ENCODE measurements at places on chromosomes 16 and 17.
A peak's percentile ranks its signal among the peaks of the same experiment; 100 is the strongest.

GRCh38 chr16:51556694-51557340, 405.7 kb upstream of the SALL1 start:
- peak; percentile 47 for DNase-seq

- peak; percentile 46 for DNase-seq
Observed at GRCh38 chr17:1709971-1710806, at the start of gene TLCD2. TLCD2 (minus strand) TSS chr17:1710377; CDS start chr17:1710242, 135 bp downstream.

DNA sequence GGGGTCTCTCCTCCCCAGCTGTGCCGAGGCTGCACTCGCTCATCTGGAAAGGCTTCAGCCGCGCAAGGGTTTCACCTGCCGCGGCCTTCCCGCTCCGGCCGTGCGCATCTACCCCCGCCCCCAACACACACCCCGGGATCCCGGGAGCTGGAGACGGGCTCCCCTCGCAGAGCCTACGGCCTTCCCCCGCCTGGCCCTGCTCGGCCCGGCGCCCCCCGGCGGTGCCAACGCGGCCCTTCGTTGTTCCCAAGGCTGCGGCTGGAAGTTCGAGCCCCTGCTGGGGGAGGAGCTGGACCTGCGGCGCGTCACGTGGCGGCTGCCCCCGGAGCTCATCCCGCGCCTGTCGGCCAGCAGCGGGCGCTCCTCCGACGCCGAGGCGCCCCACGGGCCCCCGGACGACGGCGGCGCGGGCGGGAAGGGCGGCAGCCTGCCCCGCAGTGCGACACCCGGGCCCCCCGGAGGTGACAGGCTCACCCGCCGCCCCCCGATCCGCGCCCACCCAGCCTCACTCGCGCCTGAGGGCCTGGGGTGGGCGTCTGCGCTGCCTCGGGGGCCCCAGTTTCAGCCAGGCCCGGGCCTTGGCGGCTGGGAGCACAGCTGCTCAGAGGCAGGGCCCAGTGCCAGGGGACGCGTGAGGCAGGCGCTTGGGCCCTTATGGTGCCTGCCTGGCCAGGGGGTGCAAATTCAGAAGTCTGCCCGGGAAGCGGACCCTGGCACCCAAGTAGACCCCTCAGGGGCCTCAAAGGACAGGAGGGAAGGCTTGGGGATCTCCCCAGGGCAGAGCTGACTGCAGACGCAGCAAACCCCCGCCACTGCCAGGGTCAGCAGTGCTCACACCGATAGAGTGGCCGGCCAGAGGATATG, 11.2 kb downstream of the GALK1 start:
- DNase-seq: peak; percentile 70

DNA sequence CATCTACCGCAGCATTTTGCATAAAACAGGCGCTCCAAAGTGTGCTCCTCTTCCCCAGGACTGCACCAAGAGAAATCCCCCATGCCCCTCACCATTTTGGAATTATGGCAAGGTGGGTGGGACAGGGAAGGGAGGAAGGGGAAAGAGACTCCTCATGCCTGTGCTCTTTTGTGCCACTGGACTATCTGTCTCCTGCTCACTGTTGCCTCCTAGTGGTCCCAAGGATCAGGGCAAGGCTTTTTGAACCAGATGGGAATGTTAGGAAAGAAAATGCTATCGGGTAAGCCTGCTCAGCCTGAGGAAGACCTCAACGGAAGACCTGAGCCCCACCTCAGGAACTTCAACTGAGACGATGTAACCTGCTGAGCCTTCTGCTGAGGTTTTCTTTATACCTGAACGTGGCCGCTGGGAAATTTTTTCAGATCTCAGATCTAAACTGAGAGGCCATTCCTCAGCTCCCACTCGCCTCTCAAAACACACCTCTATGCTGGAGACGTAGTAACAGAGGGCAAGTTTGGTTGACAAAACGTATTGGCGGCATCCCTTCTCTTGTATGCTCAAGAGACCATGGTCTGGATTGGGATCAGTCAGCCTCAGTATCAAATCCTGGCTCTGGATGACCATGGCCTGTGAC, 58.3 kb downstream of the SPACA3 start:
- peak; percentile 56 for DNase-seq

DNA sequence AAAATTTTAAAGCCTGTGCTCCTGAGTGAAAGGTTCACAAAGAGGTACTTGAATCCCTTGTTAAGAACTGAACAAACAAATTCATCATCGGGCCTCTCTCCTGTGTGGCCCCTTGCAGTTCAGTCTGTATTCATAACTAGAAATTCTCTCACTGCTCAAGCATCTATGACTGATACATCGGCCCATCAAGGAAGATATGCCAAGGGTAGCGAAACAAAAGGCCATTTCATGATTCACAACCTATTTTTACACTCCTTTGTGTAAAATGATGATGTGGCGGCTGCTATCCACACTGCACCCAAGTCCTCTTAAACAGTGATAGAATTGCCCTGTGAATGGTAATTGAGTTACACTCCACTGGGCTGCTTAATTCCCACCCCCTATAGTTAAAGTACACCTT, 204.6 kb downstream of the STX8 start:
- DNase-seq: peak; percentile 54

- DNase-seq: no peak
Observed at GRCh38 chr17:67833946-67834631, 8.8 kb downstream of the BPTF start.

GRCh38 chr17:72591289-72592241, 470.7 kb downstream of the SOX9 start:
- DNase-seq: no peak

DNA sequence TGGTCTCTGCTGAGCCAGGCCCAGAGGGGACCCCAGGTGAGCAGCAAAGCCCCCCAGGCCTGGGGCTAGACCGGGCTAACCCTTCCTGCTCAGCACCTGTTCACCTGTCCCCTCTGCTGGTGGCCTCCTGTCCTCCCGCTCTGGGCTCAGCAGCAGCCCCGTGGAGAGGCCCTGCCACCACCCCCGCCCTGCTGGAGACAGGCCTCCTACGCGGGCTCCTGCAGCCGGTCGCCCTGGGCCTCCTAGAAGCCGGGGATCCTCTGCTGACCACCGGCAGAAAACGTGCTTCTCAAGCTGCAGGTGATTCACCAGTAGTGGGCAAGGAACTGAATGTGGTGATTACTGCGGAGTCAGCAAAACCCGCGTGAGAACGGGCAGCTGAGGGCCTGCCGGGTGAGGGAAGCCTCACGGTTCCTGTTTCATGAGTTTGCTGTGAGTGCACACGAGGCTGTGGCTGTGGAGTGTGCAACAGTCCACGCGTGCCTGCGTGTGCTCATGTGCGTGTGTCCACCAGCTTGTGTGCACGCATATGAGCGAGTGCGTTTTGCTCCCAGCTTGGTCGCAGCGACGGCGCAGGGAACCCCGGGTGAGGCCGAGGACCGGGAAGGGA, 792 bp downstream of the SECTM1 start:
- peak; percentile 29 for DNase-seq
